Stimulated activated CD4-positive, alpha-beta T cell treated with anti-CD3 and anti-CD28 coated beads, Interleukin-1b, Interleukin-23, amount 100 ng/mL, for 48 hours (primary cell): ENCODE measurements at places on chromosomes 5 and 9.

- no peak for DNase-seq
Measured at GRCh38 chr9:128705051-128705965, 3.0 kb downstream of the PKN3 start.

- no peak for DNase-seq
Measured at GRCh38 chr9:129312251-129313122, 134.4 kb upstream of the IER5L start.

DNA sequence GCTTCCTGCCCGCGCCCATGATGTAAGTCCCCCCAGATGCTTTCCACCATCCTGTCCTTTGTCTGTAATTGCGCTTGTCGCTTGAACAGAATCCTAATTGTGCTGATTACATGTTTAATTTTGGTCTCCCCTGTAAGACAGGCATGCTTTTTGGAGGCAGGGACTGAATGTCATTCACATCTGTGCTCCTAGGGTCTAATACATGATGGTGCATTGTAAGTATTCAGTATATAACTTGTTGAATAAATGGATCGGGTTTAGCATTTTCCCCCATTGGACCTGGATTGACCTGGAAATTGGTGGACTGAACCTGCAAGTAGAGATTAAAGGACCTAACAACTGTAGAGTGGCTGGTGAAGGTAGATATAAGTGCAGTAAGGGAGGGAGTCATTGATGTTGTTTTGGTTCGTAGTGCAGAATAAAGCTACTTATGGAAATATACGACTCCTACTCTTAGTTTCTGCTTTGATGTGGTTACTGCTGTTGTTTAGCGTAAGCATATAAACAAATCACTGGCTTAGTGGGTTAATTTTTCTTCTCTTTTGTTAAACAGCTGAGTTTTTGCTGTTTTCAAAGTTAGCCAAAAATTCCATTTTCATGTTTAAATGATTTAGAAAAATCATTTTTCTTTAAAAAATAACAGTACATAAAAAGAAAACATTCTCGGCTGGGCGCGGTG is 57.3 kb downstream of the TRIO start:
- DNase-seq: no peak

DNA sequence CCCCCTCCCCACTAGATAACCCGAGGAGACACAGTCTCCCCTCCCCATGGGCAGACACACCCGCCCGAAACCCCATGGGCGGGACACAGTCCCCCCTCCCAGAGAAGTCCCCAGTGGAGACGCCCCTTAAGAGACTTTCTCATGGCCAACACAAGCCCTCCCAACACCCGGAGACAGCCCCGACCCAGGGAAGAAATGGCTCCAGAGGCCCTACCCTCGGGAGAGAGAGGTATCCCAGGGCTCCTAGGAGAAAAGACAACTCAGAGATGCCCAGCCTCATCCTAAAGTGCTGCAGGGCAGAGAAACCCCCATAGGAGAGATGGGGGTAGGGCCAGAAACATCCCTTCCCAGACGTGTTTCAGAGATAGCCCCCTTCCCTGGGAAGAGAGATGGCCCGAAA is 27.4 kb downstream of the PCDH1 start:
- no peak for DNase-seq

- peak; percentile 11 for DNase-seq
Measured at GRCh38 chr5:139848508-139849100, 53.0 kb downstream of the PSD2 start.

DNA sequence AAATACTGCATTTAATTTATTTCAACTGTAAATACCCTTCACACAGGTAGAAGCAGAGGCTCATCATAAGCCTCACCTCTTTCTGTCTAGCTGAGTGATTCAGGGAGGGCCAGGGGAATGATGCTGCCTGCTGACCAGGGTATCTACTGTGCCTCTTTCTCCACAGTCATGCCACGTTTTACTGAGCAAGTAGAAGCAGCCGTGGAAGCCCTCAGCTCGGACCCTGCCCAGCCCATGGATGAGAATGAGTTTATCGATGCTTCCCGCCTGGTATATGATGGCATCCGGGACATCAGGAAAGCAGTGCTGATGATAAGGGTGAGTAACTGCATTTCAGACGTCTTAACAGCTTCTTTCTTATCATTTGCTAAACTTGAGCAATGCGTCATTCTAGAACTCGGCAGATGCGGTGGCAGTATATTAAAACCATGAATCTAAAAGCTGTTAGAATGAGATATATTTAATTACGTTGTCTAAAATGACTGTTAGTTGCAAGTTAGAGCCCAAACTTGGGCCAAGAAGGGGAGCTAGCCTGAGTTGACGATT is 50.0 kb upstream of the LRRTM2 start:
- no peak for DNase-seq

GRCh38 chr9:136560586-136560985 is 14.7 kb upstream of the NOTCH1 start:
- DNase-seq: no peak

GRCh38 chr9:83933790-83934189 is 12.6 kb upstream of the KIF27 start:
- DNase-seq: no peak

DNA sequence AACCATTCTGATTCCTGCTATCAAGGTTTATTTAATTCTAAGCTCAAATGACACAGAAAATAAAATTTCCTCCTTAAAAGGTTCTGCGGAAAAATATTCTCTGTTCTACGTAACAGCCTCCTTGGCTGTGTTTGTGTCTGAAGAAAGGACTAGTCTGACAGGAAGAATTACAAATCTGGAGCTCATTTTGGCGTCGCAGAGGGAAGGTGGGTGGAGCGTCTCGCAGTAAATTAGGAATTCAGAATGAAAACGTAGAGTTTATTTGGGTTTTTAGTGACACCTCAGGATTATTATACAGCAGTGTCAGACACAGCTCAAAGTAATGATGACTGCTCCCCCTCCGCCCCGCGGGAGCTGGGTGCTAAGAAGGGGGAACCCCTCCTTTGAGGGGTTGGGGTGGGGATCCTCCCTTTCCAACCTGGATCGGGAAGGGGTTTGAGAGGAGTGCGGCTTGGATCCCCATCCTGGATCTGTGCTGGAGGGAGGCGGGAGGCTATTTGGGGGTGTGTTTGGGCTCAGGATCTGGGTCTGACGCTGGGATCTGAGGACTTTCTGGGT is 933 bp upstream of the TGFBR1 start:
- no peak for DNase-seq

DNA sequence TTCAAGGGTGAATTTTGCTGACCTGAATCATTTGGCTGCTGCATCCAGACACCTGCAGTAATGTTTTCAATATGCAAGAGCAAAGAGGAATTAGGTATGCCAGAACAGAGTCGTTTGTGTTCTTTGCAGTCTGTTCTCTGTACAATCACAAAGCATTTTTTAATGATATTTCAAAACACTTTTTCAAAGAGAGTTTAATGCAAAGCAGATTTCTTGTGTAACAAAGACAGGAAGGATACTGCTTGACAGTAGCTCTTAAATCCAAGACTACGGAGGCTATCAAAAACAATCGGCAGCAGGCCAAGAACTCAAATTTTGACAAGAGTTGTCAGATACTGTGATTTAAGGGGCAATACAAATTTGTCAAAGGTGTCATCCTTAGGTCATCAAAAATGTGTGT is 341.9 kb downstream of the GADD45G start:
- no peak for DNase-seq

DNA sequence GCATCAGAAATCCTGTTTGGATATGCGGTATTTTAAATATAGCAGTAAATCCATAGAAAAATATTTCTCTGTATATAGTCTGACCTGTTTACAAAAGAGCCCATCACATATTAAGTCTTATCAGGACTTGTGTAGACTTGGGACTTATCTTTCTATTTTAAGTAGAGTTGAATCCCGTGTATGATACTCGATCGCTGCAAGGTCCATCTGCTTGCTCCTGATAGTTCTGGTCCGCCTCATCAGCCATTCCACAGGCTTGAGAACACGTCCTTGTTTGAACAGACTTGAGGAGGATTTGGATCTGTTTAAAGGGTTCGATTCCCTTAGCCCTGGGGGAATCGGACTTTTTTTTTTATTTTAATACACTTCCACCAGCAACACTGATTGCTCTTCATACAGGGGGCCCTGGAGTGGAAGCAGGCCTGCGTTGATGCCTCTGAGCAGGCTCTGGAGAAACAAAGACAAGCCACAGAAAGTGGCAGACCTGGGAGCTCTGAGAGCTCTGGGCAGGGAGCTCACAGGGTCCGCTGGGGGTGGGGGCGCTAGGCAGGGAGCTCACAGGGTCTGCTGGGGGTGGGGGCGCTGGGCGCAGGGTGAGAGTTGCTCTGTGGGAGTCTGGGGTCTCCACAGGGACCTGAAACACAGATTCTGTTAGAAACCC is 112.2 kb downstream of the MVB12B start:
- DNase-seq: no peak

GRCh38 chr5:12566441-12566840 is 662.2 kb upstream of the CTNND2 start:
- no peak for DNase-seq

GRCh38 chr5:167557359-167557758 is 734.1 kb upstream of the WWC1 start:
- DNase-seq: no peak
